ENCODE measurements at places on chromosomes 4 and X. TPM values are rescaled to one million over a fixed set of nuclear protein-coding genes. Genes with fewer than 3 reads are reported as not detected.

DNA sequence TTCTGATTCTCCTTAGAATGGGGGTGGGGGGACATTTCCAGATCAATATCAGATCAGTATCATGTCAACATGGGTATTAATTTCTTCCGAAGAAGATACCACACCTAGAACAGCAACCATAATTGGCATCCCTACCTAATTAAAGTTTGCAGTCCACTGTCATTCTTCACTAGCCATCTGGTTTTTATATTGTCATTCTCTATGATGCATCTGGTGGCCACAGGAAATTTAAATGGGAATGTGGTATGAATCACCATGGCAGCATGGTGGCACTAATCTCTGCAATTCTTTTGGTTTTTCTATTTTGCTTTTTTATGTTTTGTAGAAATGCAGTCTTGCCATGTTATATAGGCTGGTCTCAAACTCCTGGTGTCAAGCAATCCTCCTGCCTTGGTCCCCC is 16.6 kb upstream of the UBE2D3 start:
- no peaks in the 10 kb centered on the region for H3K4me1 ChIP-seq
- H3K4me3 ChIP-seq, result no peak overlapping the region
- no peaks in the 10 kb centered on the region for H3K36me3 ChIP-seq

DNA sequence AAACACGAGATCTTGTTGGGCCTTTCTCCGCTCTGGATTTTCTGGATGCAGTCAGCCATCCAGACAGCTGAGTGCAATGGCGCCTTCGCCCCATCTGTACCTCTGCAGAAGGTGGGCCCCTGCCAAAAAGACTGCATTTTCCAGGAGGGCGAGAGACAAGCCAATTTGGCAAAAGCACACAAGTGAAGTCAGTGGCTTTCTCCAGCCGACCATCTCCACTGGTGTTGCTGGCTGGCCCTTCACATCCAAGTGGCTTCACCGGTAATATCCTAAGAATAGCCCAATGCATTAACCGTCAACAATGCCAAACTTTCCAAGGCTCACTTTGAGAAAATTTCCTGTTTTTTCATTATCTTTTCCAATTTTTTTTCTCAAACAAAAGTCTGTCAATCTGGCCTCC is 96.2 kb upstream of the MXRA5 start:
- no peaks in the 10 kb centered on the region for H3K4me1 ChIP-seq
- no peaks in the 10 kb centered on the region for H3K27me3 ChIP-seq
- no peaks in the 10 kb centered on the region for H3K36me3 ChIP-seq
- DNase-seq, result no peak
- no peak overlapping the region for H3K4me3 ChIP-seq

GRCh38 chr4:41857226-41857641 is 78.0 kb upstream of the TMEM33 start:
- no peaks in the 10 kb centered on the region for H3K4me1 ChIP-seq
- no peak overlapping the region for H3K4me3 ChIP-seq
- no peak for DNase-seq
- H3K27ac ChIP-seq, result no peak overlapping the region

Gene GNL3L
- total RNA-seq, result 28.1 TPM

DNA sequence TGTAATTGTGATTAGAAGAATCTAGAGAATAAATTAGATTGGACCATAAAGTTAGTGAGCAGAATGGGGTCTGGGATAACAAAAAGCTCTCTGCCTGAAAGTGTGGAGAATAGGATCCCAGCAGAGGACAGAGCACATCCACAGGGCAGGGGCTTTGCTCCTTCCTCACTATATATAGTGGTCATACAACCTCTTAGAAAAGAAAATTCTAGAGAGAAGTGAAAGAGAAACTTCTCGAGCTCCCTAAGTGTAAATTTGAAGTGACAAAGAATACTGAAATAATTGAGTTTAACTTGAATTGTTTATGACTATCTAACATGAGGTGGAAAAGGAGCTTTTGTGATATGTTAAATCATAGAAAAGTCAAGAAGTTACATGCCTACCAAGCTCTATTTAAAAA is 14.9 kb downstream of the ADAM29 start:
- no peak overlapping the region for H3K4me3 ChIP-seq
- no peak for DNase-seq
- no peaks in the 10 kb centered on the region for H3K4me1 ChIP-seq
- H3K27me3 ChIP-seq, result no peaks in the 10 kb centered on the region

DNA sequence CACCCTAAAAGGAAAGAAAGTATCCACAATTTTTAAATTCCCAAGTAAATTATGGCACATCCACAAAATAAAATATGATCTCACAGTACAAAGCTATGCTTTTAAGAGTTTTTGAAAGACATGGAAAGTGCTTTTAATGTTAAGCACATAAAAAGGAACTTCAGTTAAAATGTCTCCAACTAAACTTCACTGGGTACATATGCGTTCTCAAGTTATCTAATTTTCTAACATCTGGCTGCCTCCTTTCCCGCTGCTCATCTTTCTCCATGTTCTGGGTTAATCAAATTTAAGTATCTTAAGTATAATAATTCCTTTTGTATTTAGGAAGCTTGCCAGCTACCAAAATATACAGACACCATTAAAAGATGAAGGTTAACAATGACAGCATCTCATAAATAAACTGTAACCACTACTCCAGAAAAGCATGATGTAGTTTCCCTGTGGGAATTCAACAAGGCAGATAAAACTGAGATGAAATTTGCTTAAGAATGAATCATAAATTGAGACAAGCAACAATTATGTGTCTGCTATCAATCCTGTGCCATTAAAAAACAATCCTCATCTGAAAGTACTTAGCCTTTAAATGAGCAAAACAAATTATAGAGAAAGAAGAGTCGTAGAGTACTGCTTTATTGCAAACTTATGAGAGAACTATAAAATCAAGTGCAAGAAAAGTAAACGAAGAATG is 25.1 kb downstream of the PRSS12 start:
- H3K4me1 ChIP-seq, result no peaks in the 10 kb centered on the region
- no peak overlapping the region for H3K4me3 ChIP-seq
- peak; percentile 48 for DNase-seq
- H3K27ac ChIP-seq, result no peak overlapping the region
- H3K27me3 ChIP-seq, result no peaks in the 10 kb centered on the region
- H3K36me3 ChIP-seq, result no peaks in the 10 kb centered on the region

DNA sequence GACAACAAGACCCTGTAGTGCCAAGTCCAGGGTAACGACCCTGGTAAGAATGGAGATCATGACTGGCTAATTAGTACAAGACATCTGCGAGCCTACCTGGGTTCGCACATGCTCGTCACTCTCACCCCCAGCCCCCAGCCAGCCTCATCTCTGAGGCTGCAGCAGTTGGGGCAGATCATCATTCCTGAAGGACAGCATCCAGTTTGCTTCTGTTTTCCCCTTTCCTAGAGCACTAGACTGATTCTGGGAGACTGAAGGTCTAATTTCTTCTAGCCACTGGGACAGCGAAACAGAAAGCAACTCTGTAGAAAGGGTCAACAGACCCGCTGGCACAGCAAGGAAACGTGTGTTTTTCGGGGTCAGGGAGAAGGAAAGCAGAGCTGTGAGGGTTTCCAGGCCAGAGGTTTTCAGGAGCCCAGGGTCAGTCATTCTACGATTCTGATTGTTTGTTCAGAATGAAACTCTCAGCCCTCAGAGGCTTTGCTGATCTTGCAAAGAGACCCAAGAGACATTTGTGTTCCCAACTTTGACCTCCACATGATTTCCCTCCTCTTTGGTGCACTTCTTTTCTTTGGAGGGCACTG is 343.1 kb upstream of the NOCT start:
- no peaks in the 10 kb centered on the region for H3K27me3 ChIP-seq
- H3K36me3 ChIP-seq, result no peaks in the 10 kb centered on the region
- H3K4me3 ChIP-seq, result no peak overlapping the region
- H3K4me1 ChIP-seq, result no peaks in the 10 kb centered on the region
- DNase-seq, result no peak

Gene HSFX4
- total RNA-seq, result not detected

Gene OPN1MW3
- not detected for total RNA-seq

Gene ODAPH
- not detected for total RNA-seq

DNA sequence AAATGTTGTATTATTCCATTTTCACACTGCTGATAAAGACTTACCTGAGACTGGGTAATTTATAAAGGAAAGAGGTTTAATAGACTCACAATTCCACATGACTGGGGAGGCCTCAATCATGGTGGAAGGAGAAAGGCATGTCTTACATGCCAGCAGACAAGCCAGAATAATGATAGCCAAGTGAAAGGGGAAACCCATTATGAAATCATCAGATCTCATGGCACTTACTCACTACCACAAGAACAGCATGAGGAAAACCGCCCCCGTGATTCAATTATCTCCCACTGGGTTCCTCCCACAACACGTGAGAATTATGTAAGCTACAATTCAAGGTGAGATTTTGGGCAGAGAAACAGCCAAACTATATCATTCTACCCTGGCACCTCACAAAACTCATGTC is 2535.1 kb downstream of the ARAP2 start:
- no peak for DNase-seq
- no peak overlapping the region for H3K4me3 ChIP-seq
- H3K36me3 ChIP-seq, result no peaks in the 10 kb centered on the region
- H3K4me1 ChIP-seq, result no peaks in the 10 kb centered on the region
- no peaks in the 10 kb centered on the region for H3K27me3 ChIP-seq

Measured in left lung (tissue), 14 donors.